ENCODE measurements at places on chromosomes 5 and 9.

DNA sequence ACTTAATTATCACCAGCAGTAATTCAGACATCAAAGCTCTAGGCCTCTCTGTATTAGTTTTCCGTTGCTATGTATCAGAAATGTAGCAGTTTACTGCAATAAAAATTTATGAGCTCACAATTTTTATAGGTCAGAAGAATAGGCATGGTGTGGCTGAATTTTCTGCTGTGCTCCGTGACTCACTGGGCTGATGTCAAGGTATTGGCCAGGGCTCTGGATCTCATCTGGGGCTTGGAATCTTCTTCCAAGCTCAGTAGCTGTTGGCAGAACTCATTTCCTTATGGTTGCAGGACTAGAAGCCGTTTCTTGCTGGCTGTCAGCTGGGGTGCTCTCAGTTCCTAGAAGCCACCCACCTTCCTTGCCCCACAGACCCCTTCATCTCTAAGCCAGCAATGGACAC, 66.3 kb downstream of the PSAT1 start:
- no peak for DNase-seq

DNA sequence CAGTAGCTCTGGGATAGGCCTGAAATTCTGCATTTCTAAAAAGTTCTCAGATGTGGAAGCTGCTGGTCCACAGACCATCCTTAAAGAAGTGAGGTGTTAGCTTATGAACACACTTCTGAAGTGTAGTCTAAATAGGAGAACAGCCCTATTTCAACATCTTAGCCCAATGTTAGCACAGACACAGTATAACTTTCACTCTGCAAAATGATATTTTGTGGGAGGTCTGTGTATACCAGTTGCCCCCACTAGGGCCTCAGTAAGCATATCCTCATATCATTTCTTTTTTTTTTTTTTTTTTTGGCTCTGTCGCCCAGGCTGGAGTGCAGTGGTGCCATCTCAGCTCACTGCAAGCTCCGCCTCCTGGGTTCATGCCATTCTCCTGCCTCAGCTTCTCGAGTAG, 7.5 kb upstream of the HABP4 start:
- DNase-seq = no peak

GRCh38 chr9:10251490-10251889, 361.3 kb downstream of the PTPRD start:
- DNase-seq = no peak

DNA sequence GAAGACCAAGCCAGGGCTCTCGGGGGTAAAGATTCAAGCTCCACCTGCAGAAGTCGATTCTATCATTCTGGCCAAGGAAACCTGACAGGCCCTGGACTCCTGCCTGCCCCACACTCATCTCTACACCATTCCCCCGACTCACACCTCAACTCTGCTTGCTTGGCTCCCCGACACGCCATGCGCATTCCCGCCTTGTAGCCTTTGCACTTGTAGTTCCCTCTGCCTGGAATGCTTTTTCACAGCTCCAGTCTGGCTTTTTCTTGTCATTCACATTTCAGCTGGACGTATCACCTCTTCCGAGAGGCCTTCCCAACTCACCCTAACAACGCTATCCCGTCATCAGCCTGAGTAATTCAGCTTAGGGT, 28.7 kb upstream of the HAND1 start:
- no peak for DNase-seq

DNA sequence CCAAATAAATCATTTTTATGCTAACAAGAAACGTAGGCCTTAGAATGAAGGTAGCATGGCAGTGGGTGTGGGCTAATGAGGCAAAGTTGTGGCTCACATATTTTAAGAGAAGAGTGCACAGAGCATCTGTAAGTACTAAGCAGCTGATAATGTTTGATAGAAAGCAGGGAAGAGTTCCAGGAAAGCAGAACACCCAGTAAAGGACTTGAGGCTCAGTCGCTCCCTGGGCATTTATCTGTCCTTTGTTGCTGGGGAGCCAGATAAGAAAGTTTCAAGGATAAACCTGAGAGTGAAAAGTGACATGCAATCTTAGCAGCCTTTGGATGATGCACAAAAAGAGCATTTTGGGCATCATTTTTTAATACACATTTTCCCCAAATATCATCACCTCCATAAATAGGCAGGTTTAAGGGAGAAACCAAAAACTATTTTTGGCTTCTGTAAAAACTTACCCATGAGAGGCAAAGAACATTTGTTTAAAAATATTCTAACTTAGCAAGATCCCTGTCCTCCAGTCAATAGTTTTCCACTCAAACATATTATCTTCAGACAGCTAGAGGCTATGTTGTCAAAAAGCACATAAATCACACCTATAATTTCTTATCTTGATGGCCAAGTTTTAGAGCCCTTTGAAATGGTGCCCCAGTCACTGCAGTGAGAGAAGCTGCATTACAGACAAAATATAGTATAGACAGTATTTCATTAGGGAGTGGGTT, 3.4 kb downstream of the FREM1 start:
- DNase-seq = no peak

DNA sequence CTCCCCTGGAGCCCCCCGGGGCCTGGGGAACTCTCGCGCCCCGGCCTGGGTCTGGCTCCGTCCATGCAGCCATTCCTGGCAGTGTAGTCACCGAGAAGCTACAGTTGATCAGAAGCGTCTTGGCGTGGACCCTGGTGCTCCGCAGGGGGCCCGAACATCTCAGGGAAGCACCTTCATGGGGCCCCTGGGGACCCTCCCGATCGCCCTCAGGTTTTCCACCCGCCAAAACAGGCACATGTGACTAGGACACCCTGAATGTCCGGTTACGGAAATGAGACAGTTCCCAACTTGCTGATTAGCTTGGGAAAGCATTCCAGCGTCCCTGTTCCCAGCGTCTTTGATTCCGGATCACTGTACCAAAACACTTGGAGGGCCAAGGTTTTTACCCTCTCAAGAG, 472 bp downstream of the FBXO4 start:
- peak; percentile 23 for DNase-seq

GRCh38 chr5:92418341-92418740, 1035.2 kb upstream of the ARRDC3 start:
- DNase-seq = no peak

DNA sequence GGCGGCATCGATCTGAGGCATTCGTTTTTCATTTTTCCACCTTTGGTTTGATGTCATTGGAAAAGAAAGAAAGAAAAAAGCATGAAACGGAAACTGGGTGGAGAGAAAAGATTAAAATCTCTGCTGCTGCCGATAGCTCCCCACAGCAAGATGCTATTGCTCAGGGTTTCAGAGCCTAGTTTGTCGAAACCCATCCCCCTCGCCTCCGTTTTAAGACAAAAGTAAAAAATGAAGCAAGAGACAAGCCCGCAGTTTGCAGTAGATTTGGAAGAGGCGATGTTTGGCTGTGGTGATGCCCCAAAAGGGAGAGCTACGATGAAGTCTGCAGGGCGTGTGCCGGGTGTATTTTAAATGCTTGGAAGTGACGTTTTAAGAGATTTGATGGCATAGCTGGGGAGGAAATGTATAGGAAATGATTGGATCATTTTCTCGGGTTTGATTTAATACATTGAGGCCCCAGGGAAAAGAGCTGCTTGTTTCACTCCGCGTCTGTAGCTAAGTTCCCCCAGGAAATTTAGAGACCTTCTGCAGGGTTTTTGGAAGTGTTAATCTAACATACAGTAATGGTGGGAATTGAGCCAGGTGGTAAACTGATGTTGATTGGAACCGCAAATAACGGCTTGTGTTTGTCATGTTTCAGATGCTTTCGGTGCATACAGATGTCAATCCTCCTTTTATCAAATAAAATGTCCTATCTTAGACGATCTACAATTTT, 909 bp downstream of the NDFIP1 start:
- no peak for DNase-seq

DNA sequence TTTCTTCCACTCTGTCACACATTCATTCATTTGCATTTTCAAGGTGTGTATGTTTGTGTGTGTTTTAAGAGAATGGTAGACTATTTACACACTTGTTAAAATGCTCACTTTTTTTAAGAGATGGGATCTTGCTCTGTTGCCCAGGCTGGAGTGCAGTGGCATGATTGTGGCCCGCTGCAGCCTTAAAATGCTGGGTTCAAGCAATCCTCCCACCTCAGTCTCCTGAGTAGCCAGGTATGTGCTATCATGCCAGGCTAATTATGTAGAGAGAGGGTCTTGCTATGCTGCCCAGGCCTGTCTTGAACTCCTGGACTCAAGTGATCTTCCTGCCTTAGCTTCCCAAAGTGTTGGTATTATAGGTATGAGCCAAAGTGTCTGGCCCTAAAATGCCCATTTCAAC, 173.5 kb downstream of the PDE4D start:
- no peak for DNase-seq

- DNase-seq = no peak
Observed at GRCh38 chr9:75168270-75169178, 80.2 kb downstream of the OSTF1 start.

DNA sequence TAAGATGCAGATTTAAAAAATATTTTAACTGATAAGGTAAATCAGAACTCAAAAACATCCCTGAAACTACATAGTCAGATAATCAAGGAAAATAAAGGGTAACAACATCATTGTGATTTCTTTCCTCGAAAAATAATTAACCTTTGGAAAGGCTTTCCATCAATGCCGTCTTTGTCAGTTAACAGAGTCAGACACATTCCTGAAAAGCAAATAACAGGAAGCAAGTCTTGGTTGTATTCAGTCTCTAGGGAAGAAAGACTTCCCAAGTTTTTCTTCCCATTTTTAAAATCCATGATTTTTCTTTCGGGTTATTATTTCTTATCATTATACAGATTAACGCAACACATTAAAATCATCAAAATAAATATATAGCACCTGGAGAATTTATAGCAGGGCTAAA, 256.4 kb upstream of the CDH6 start:
- DNase-seq = no peak

GRCh38 chr9:107862323-107862722, 372.8 kb upstream of the KLF4 start:
- no peak for DNase-seq

DNA sequence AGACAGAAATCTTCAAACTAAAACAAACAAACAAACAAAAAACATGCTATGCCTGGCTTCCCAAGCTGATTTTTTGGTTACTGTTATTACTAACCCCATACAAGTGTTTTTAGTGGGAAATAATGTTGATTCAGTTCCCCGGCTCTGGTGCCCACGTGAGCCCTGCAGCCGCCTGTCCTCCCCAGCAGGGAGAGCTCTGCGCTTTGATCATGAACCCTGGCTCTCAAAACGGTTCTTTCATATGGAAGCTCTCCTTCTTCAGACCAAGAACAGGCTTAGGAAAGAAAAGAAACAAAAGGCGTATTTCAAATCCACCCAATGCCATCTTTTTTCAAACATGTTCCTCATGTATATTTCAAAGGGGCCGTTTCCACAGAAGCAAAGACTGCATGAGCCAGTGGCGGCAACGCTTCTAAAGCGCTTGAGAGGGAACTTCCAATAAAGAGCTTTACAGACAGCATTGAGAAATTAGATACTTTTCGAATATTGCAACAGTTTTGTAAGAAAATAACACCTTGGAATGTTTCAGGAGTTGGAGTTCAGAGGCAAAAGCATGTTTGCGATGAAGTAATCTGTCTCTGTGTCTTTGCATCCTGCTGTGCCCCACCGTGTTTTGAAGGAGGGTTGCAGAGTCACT, 74.8 kb downstream of the ICE1 start:
- peak; percentile 20 for DNase-seq

GRCh38 chr9:99479929-99480328, 257.8 kb downstream of the SEC61B start:
- DNase-seq = no peak

DNA sequence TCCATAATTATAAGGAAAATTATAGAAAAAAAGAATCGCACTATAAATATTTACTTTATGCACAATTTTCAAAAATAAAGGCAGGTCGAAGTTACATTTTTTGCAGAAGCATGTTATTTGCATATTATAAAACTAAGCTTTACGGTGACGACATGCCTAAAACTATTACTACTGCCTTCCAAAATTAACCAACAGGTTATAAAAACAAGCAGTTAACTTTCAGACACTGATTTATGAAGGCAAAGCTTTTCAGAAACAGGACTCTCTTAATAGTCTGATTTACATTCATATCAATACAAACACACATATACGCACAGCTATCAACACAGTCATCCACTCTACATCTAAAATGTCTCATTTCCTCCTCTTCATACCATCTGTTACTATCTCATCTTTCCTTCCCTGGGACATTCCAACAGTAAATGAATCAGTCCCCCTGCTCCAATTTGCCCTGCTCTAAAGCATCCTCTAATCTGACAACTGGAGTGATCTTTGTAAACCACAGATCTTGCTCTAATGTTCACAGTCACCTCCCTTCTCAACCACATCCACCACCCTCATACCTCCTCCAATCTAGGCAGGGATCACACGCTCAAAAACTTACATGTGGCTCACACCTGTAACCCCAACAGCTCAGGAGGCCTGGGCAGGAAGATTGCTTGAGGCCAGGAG, 21.6 kb downstream of the FBXW11 start:
- DNase-seq = peak; percentile 64

GRCh38 chr5:87529486-87530076, 116.9 kb upstream of the CCNH start:
- no peak for DNase-seq

DNA sequence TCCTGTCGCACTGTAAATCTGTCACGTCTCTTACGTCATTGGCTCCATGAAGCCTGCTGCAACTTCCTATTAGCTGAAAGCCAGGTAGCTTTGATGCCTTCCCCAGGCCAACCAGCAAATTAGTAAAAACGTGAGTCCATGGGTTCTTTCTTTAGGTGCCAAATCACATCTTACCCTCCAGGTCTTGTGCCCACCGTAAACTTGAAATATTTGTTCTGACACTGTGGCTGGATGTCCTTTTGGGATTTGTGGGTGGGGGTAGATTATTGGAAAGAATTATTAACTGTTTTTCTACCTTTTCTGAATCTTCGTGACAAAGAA, 172.8 kb downstream of the NR3C1 start:
- DNase-seq = no peak

GRCh38 chr9:74770508-74771261, 117.0 kb downstream of the TRPM6 start:
- DNase-seq = peak; percentile 10

DNA sequence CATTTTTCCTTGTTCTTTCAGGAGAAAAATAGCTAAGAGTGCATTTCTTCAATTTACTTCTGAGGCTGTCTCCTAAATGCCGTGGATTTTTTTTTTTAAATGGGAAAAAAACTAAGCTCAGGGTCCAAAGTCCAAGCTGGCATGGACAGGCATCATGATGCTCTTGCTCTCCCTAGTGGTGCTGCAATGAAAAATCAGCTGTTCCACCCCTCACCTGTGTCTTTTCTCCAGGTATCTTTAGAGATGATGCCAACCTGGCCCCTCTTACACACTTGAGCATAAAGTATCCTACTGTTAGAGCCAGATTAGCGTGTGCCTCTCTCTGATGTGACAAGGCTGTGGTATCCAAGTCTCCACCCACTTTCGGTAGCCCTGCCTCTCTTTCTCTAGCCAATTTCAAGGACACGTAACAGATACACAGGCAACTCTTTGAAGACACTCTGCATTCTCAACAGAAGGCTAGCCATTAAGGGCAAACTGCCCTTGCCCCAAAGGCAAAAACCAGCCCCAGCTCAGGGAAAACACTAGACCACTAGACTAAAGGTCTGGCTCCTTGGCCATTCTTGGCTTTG, 208.8 kb downstream of the SAXO1 start:
- DNase-seq = no peak

GRCh38 chr5:39226100-39226451, 6.7 kb upstream of the FYB1 start:
- no peak for DNase-seq

- no peak for DNase-seq
Observed at GRCh38 chr5:1809416-1810035, 8.3 kb downstream of the NDUFS6 start.
